ENCODE measurements at places on chromosomes 7 and 10.

DNA sequence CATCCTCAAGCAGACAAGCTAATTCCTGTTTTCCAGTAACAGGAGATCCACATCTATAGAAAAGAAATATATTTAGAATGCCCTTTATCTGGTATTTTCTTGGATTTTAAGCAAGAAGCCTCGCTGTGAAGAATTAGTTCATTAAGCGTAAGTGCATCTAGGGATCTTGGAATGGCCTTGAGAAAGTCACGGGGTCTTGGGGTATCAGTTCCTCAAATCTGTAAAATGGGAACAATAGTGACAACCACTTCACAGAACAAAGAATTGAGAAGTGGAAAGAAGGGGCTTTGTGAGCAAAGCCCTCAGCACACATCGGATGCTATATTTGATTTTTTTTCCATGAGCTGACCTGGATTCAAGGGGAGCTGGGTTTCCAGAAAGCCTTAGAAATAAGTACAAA lies 32.3 kb upstream of the WDFY4 start:
- no peak for DNase-seq

DNA sequence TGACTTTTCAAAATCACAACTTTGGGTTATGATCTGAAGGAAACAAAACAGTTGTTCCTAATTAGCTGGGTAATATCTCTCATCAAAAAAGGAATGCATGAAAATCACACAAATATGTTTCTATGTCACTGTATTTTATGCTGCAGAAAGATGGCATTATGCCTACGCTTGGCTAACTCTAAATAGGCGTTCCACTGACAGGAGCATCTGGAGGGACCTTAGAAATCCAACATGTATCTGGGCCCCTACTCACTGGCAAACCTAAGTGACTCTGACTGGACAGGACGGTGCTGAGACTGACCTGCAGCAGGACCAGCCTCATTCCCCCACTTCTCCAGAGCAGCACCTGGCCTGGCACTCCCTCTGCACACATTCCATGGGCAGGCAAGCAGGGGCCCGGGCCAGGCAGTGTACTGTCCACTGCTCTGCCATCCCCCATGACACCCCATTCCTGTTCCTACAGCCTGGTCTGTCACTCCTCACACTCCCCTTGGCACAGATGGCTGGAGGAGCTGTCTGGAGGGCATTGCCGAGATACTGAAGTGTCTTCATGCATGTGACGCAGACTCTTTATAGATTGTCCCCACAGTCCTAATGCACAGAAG lies 2.6 kb upstream of the MYL7 start:
- no peak for DNase-seq

DNA sequence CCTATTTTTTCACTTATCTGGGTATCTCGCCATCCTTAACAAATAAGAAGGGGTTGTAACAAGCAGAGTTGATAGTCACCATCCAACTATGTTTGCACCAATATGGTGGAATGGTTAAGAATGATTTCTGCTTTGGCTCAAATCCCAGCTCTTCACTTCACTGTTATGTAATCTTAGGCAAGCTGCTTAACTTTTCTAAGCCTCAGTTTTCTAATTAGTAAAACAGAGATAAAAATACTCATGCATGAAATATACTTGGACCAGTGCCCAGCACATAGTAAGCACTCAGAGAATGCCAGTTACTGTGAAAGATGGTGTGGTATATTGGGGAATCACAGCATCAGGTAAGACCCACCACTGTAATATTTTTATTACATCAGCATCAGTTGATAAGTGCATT lies 33.6 kb downstream of the ABCB1 start:
- DNase-seq: no peak

- DNase-seq: no peak
These were observed 70.2 kb downstream of the AHCYL2 start for GRCh38 chr7:129295015-129295423.

GRCh38 chr7:30226614-30227268 lies 57.7 kb upstream of the ZNRF2 start:
- peak; percentile 22 for DNase-seq

- no peak for DNase-seq
These were observed 5.1 kb downstream of the GOLGA7B start for GRCh38 chr10:97854743-97855142.

- DNase-seq: no peak
These were observed 29.4 kb upstream of the CDH23 start for GRCh38 chr10:71367271-71367670.

- peak; percentile 39 for DNase-seq
These were observed 83.7 kb downstream of the CYP2C19 start for GRCh38 chr10:94846204-94846603.

DNA sequence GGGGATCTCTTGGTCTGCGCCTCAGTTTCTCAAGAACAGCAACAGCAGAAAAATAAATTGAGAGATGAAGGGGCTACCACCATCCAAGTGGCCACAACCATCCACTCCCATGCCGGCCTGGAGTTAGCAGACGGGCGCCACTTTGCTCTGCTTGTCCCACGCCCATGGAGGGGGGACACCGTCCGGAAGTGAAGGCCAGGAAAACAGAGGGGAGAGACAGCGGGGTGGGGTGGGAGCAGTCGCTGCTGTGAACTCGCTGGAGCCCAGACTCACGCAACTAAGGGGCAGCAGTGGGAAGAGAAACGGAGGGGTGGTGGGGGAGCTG lies 135.4 kb downstream of the KIF20B start:
- DNase-seq: no peak

GRCh38 chr7:135265637-135266036 lies 32.0 kb downstream of the STRA8 start:
- DNase-seq: no peak

DNA sequence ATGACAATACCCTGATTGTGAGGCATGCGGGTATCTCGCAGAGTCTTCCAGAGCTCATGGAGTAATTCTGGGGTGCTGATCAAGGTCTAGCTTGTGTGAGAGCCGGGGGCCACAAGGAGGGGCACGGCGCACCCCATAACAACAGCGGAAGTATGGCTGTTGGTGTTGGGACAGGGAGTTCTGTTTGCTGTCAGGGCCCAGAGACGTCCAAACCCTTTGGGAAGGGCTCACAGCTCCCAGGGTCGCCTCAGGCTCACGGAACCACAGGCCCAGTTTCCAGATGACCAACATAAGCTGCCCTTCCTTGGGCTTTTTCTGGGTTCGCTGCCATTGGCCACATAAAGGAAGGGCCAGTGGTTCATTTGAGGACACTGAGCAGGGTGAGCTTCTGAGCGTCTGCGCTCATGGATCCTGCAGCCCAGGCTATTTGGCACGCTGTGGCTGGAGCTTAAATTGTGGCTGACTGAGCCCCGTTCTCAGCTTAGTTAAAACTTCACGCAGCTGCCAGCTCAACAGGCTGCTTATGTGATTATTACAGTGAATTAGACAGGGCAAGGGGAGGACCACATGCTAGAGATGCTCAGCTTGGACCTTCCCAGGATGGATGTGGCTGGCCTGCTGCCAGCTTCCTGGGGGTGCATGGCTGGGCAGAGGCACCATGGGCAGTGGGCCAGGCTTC lies 92.3 kb downstream of the DNAJB6 start:
- DNase-seq: no peak

GRCh38 chr10:120555842-120556532 lies 99.0 kb downstream of the PLPP4 start:
- no peak for DNase-seq

DNA sequence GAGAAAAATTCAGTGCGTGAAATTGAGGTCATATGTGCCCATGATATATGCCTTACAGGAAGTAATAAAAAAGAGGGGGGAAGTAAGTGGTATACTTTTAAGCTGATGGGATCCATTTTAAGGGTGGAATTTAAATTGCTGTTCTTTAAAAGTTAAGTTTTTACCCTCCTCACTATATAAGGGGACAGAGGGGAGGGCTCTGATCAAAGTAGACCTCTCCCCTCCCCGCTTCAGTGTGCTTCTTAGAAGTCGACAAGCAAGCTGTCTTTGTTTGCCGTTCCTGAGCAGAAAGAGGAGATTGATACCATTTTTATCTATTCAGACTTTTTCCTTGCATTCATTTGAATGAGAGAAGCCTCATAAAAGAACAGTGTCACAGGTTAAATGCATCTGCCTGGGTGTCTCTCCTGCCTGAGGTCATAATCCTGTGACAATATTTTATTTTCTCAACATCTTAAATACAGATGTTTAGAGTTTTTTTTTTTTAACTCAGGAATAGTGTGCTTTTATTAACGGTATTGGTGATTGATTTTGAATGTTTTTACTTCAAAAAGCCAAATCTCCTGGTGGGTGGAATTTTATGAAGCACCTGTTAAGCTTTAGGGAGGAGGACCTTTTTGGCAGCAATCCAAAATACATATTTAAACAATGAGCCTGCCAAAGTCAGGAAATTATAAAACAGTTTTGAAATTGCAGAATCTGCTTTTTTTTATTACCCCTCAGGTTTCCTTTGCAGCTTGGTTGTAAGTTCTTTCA lies 141.7 kb downstream of the KAT6B start:
- DNase-seq: peak; percentile 38

DNA sequence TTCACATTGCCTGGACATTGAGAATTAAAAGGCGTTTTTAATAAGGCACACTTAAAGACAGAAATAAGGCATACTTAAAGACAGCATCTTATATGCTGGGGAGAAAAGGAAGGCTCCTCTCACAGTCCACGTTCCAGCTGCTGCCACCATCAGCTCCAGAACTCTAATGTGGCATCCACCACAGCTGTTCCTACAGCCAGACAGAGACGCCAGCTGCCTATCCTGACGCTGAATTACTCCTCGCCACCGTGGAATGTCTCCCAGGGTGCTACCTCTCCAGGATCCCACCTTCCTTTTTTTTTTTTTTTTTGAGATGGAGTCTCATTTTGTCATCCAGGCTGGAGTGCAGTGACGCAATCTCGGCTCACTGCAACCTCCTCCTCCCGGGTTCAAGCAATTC lies 30.8 kb downstream of the SLC37A3 start:
- no peak for DNase-seq

DNA sequence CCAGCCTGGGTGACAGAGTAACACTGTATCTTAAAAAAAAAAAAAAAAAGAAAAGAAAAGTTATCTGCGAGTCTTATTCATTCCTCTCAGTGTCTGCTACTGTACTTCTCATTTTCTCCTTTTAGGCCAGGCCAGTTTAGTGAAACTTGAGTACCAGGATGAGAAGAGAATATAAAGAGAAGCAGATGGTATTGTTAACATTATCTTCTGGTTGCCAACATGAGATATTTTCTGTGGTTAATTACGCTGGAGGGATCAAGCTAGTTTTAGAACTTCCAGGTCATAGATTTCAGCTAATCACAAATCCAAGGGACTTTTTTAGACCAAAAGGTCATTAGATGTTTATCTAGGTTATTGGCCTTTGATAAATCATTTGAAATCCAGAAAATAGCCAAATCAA lies 252.6 kb upstream of the SMIM30 start:
- no peak for DNase-seq

- no peak for DNase-seq
These were observed 29.5 kb downstream of the MEST start for GRCh38 chr7:130521258-130521951.

- DNase-seq: no peak
These were observed 106.7 kb downstream of the TES start for GRCh38 chr7:116316838-116317628.

DNA sequence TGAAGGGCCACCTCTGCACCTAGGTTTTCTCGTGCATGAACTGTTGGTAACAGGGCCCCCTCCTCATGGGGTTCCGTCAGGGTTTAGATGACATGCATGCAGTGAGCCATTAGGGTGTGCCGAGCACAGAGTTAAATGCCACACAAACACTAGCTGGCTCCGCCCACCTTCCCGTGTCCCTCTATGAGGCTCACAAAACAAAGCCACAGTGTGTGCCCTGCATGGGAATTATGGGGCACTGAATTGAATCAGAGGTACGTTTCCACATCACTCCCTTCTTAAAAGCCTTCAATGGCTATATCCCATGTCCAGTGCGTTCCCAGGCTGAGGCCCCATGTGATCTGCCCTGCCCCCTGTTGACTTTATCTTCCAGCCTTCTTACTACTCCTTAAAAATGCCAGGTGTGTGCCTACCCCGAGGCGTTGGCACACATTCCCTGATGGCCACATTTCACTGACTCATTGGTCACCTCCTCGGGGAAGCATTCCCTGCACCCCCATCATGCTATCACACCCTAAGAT lies 35.7 kb downstream of the GSDME start:
- DNase-seq: no peak

DNA sequence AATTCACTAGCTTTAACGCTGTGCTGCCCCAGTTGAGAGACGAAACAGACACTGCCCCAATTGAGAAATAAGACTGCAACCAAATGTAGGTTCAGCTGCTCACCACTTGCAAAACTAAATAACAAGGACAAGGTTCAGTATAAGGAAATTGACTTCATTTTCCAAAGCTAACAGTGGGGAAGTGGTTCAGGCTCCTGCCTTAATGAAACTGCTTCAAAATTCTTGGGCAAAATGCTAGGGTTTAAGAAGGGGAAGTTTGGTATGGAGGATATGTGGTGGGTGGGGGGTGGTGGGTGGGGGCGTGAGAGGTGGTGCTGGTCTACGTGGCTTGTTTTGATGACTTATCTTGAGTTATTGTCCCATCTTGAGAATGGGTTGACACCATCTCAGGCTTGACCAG lies 21.8 kb downstream of the MRPL32 start:
- no peak for DNase-seq

GRCh38 chr10:72353965-72354355 lies 759 bp downstream of the DNAJB12 start:
- DNase-seq: no peak

- DNase-seq: no peak
These were observed 5.6 kb upstream of the EMX2 start for GRCh38 chr10:117536866-117537435.

DNA sequence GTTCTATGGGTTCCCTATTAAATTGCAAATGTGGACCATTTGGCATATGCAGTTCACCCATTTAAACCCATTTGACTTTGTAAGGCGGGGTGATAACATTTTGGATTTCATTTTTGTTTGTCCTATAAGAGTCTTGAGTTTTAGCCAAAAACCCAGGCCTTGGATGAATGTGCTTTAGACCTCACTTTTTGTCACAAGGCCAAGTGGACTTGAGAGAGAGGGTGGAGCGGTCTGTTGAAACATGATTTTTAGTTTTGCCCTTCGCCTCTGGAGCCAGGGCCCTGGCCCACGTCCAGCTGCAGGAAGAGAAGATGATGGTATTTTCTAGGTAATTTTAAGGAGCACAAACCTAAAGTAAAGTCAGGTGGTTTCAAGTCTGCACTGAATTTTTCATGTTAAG lies 260.1 kb downstream of the SLC25A13 start:
- no peak for DNase-seq

GRCh38 chr10:69394020-69394419 lies 22.7 kb downstream of the TACR2 start:
- no peak for DNase-seq

DNA sequence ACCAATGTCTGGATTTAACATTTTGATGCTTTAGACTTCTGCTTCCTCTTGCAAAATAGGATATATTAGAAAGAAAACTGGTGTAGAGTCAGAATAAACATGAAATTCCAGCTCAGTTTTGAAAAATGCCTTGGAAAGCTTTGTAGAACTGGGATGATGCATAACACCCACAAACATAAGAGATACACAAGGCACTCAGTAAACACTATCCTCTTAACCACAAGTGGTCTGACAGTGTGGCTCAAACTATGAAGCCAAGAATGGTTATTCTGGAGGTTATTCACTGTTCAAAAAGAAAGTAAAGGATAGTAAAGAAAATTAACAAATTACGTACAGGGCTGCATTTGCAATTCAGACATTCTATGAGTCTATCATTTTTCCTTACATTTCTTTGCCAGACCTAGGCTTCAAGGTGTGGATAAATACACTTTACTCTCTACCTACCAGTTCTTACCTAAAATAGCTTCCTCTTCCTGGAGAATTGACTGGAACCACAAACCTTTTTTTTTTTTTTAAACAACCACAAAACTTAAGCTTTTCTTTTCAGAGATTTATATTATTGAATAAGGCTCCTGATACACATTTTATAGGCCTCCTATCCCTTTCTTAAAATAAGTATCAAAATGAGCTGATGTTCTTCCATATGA lies 9.0 kb upstream of the RSBN1L start:
- DNase-seq: peak; percentile 37

Measured in common myeloid progenitor, CD34-positive (primary cell).